ENCODE measurements at places on chromosomes 4 and X. TPM values are rescaled to one million over a fixed set of nuclear protein-coding genes. Genes with fewer than 3 reads are reported as not detected.

FHIP1A gene
- total RNA-seq, result 0.06 TPM

MAGIX gene
- total RNA-seq, result 1.9 TPM

FHDC1 gene
- total RNA-seq, result 1.1 TPM

VCX3A gene
- not detected for total RNA-seq

MAPK10 gene
- total RNA-seq, result 0.29 TPM

AR gene
- total RNA-seq, result 3.6 TPM

KIT gene
- total RNA-seq, result 0.02 TPM

APELA gene
- total RNA-seq, result not detected

UCP1 gene
- 0.07 TPM for total RNA-seq

AMTN gene
- total RNA-seq, result 0.18 TPM

GPRASP2 gene
- total RNA-seq, result 4.8 TPM

PDZD11 gene
- 91.1 TPM for total RNA-seq

CXCL11 gene
- total RNA-seq, result 0.31 TPM

HELQ gene
- total RNA-seq, result 4.6 TPM

FAM120C gene
- 3.2 TPM for total RNA-seq

PNMA5 gene
- not detected for total RNA-seq

TCEAL2 gene
- not detected for total RNA-seq

CT47B1 gene
- total RNA-seq, result not detected

TBC1D19 gene
- 3.8 TPM for total RNA-seq

MAGEA2 gene
- not detected for total RNA-seq

SERPINA7 gene
- not detected for total RNA-seq

HS3ST1 gene
- 0.35 TPM for total RNA-seq

MFAP3L gene
- total RNA-seq, result 3.7 TPM

USP51 gene
- total RNA-seq, result 0.67 TPM

DOCK11 gene
- total RNA-seq, result 8.6 TPM

AREG gene
- total RNA-seq, result 23.9 TPM

SLC25A43 gene
- 31.8 TPM for total RNA-seq

UBA1 gene
- 187 TPM for total RNA-seq

ZNF157 gene
- not detected for total RNA-seq

TIGD4 gene
- total RNA-seq, result 0.16 TPM

CTAG2 gene
- total RNA-seq, result not detected

SULT1B1 gene
- not detected for total RNA-seq

FAM3A gene
- total RNA-seq, result 34.7 TPM

JAKMIP1 gene
- not detected for total RNA-seq

GPC4 gene
- 0.02 TPM for total RNA-seq

TMEM184C gene
- 27.9 TPM for total RNA-seq

DCHS2 gene
- total RNA-seq, result not detected

XG gene
- not detected for total RNA-seq

IL13RA2 gene
- total RNA-seq, result 0.60 TPM

SULT1E1 gene
- total RNA-seq, result not detected

All from A549 treated with dexamethasone at 1 μM for 4 hours (cell line).